Activated CD8-positive, alpha-beta T cell treated with anti-CD3 and anti-CD28 coated beads for 36 hours (primary cell): ENCODE measurements at places on chromosomes 1 and 21. TPM values are rescaled to one million over a fixed set of nuclear protein-coding genes. Genes with fewer than 3 reads are reported as not detected.
A peak's percentile ranks its signal among the peaks of the same experiment; 100 is the strongest.

Gene ALX3
- not detected for total RNA-seq

Gene PBX1
- total RNA-seq, result not detected

Gene MRPL20
- total RNA-seq, result 129 TPM

DNA sequence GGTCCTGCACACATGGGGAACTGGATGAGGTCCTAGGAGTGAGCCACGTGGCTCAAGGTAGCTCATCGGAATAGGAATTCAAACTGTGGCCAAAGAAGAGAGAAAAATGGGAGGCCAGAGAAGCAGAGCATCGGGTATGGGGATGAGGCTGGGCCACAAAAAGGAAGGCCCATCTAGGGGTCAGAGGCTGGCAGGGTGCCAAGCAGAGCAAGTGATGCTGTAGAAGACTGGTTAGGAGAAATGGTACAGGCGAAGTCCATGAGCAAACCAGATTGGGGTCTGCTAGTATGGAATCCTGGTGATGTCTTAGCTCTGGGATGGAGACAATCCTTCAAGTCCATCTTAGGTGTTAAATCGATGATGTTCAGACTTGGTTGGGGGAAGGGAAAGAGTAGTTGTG, 68.0 kb downstream of the TEX35 start:
- DNase-seq, result no peak

GRCh38 chr1:68144856-68145255, 87.5 kb downstream of the WLS start:
- no peak for DNase-seq

DNA sequence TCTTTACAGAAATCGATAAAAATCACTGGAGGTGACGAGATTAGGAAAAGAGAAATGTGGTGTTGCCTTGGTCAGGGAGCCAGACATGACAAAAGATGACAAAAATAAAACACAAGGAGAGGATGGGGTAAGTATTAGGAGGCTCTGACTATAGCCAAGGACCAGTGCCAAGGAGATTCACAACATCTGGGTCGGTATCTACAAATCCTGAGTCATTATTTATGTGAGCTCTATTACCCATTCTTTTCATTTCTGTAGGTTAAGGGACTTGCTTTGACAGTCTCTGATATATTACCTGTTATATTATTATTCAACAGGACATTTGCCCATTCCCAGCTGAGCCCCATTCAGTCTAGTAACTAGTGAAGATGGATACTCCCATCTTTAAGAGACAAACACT, 120.8 kb downstream of the TYW3 start:
- no peak for DNase-seq

Gene NLRP3
- 3.2 TPM for total RNA-seq

- DNase-seq, result no peak
These were observed 176.1 kb downstream of the GALNT2 start for GRCh38 chr1:230243146-230243545.

DNA sequence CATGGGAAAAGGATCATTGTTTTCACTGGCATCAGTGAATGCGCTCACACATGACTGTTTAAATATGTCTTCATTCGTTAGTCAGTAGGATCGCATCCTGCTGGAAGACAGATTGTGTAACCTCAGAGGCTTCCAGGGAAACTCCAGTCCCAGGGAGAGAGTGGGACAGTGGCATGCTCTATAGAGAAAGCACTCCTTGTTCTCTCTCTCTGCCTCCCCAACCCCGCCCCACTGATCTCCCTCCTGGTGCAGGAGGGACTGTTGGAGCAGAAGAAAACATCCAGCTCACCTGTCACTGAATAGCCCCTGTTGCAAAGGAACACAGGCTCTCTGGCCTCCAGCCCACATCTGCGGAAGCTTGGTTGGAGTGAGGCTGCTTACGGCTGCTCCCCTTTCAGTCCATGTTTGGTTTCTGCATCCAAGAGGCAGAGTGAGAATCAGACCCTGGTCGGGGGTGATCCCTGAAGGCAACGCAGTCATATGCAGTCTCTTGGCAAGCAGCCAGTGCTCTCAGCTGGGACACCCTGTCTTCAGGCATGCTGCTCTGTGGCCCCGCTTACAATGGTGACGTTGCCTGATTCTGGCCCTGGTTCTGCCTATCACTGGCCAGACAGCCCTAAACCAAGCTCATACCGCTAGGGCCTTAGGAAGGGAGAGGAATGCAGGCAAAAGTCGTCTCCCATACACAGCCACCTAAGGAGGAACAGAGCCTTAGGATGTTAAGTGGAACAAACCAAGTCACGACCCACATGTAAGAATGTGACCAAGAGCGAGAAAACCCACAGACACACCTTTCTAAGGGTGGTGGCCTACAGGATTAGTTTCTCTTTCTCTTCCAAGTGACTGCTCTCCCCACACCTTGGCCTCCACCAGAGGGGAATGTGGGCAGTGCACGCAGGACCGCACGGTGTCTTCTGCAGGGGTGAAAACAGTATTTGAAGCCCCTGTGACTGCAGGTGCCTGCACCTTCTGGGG, 39.7 kb downstream of the BACE2 start:
- DNase-seq, result no peak

- DNase-seq, result no peak
These were observed 4.6 kb upstream of the KRTAP10-4 start for GRCh38 chr21:44568667-44569556.

Gene PLA2G2D
- total RNA-seq, result not detected

GRCh38 chr1:229769006-229769405, 143.0 kb downstream of the URB2 start:
- no peak for DNase-seq

GRCh38 chr1:119510046-119510445, 3.0 kb downstream of the HSD3B1 start:
- no peak for DNase-seq

- DNase-seq, result peak; percentile 28
These were observed 172.0 kb downstream of the CDC7 start for GRCh38 chr1:91672601-91673161.

DNA sequence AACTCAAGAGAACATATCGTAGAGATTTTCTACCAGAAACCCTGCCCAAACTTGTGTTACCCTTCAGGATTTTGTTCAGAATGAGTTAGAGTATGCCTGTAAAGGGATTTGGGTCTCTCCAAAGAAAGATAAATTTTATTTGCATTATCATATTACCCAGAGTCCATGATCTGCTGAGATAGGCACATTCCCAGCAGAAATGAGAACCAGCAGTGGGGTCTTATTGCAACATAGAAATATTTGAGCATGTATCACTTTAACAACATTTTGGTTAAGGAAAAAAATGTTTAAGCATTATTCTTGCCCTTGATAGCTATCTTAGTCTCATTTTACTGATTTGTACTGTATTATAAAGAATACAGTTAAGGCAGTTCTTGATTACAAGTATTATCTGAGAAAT, 10.6 kb downstream of the VCAM1 start:
- no peak for DNase-seq

- DNase-seq, result peak; percentile 79
These were observed 40.0 kb upstream of the MAGOH start for GRCh38 chr1:53278298-53278725.

Gene COL16A1
- total RNA-seq, result not detected

Gene ATP1A4
- not detected for total RNA-seq

GRCh38 chr1:201298396-201299381, 15.4 kb downstream of the PKP1 start:
- no peak for DNase-seq

- DNase-seq, result no peak
These were observed 30.5 kb upstream of the AHCYL1 start for GRCh38 chr1:109954041-109954512.

- no peak for DNase-seq
These were observed 424.4 kb upstream of the USP24 start for GRCh38 chr1:55639526-55639925.

Gene KISS1
- not detected for total RNA-seq

DNA sequence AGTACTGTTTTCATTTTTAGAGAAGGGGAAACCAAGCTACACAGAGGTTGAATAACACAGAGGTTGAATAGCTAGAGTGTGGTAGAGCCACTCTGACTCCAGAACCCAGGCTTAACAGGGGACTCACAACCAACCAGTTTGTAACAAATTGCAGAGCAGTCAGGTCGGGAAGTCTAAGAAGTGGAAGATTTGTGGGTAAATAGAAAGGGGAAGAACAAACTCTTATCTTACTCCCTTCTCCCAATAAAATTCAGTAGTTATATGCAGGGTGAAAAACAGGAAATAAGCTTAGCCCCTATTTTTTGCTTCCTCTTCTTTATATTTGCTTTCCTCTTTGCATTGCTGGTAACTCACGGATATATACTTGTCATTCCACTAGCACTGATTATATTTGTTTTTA, 23.2 kb downstream of the CDC42 start:
- no peak for DNase-seq

- no peak for DNase-seq
These were observed 24.8 kb upstream of the PSEN2 start for GRCh38 chr1:226845624-226846023.

DNA sequence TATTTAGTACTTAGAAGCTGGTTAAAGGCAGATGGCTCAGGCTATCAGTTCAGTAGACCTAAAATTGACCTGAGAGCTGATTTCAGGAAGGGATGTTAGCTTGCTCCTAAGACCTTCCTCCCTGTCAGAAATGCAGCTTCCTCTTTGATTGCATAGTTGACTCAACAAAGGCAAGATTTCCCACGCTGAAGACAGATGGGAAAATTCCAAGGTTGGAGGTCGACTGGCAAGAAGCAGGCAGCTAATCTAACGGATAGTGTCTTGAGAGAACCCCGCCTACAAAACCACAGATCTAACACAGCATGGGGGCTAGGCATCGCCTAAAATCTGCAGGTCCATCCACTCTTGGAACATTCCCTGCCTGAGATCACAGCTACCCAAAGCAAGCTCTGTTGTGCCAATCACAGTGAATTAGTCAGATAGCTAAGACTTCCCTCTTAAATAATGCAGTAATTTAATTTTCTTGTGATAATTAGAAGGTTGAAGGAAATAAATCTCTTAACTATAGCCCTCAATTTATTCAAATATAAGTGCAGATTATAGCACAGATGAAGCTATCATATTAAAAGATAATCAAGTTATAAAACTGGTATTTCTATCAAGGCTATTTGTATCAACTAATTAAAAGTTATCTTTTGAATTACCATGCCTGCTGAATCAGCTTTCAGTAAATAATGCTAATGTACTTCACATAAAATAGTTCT, 357.8 kb upstream of the SGIP1 start:
- no peak for DNase-seq

- no peak for DNase-seq
These were observed 257.5 kb downstream of the LRRC40 start for GRCh38 chr1:69947837-69948236.

DNA sequence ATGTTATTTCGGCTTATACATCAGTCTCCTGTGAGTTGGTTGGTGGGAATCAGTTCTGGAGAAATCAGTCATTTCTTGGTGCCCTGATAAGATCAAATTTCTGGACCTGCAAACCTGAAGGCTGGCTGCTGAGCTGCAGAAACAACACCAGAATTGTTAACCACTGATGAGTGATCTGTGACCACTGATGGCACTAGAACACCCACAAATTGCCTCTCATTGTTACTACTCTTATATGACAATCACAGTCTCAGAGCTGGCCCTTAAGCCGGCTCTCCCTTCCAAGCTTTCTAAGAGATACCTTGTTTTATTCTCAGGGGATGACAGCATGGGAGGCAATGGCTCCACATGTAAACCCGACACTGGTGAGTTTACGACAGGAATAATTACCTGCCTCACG, 1.9 kb downstream of the C1orf162 start:
- peak; percentile 71 for DNase-seq

- peak; percentile 78 for DNase-seq
These were observed 124.8 kb downstream of the KCNN3 start for GRCh38 chr1:154745286-154745731.

- no peak for DNase-seq
These were observed 28.1 kb upstream of the CSF1 start for GRCh38 chr1:109882288-109883245.

Gene MYOG
- total RNA-seq, result not detected

- no peak for DNase-seq
These were observed 124.5 kb upstream of the DPYD start for GRCh38 chr1:98045211-98045766.
